Esophagus squamous epithelium (tissue), 5 donors: ENCODE measurements at places on chromosomes 2 and 18. TPM values are rescaled to one million over a fixed set of nuclear protein-coding genes. Genes with fewer than 3 reads are reported as not detected.

DNA sequence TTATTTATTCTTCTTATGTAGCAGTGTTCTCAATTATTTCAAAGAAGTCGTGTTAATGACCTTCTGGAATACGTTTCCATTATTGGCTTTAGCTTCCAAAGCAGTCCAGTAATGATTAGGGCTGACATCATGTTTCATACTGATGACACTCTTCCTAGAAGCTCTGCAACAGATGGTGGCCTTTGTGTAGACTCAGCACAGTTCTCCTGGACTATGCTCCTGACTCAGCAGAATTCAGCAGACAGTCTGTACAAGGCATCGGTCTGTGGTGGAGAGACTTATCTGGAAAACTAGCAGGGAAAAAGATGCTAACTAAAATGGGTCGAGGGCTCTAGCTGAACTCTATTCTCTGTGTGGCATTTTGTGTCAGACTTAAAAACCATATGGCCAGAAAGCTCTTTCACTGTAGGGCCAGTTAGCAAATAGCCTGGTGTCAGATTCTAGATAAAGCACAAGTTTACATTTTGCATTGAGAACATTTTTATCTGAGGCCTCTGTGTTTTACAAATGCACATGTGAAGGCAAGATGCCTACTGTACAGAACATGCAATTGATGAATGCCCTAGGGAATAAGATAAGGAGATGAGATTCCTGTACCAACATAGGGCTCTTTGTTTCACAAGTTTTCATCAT, 35.1 kb downstream of the GULP1 start:
- no peak for DNase-seq

- DNase-seq = no peak
Observed at GRCh38 chr2:109129921-109130722, 1.1 kb downstream of the SH3RF3 start.

DNA sequence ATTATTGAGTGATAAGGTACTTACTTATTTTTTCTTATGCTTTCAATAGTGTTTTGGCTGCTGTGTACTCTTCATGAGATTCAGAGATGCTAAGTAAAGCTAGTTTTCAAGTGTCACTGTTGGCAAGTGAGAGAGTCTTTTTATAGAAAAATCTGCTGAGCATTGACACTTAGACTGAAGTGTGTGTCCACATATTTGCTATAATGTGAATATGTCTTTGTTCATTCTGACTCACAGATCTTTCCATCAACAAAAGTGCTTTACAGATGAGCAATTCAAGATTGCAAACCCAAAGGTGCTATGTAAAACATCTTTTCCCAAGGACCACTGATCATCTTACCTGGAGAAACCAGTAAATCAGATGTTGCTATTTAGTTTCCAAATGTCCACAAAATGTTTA, 410.6 kb upstream of the FIGN start:
- DNase-seq = no peak

- DNase-seq = no peak
Observed at GRCh38 chr2:37982147-37982582, 57.1 kb downstream of the RMDN2 start.

DNA sequence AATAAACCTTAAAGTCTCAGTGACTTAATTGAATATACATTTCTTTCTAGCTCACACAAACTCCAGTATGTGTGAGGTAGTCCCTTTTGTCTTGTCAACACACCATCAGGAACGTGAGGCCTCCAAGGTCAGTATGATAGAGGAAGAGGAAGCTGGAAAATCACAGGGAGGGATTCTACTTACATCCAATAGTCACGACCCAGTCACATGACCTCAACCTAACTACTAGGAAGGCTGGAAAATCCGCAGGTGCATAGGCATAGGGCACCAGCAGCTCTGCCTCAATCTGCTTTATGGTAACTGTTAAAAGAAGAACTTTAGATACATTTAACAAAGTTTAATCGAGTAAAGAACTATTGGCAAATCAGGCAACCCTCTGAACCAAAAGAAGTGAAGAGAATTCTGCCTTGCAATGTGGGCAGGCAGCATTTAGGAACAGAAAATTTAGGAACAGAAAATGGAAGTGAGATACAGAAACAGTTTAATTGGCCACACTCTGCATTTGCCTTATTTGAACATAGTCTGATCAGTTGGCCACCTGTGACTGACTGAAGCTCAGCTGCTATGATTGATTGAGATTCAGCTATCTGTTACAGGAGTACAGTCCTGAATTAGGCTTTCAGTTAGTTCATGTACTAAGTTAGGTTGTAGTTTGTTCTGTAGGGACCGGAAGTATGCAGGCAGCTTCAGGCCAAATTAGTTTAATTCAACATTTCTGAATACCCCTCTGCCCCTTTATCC, 165.0 kb upstream of the PARD3B start:
- DNase-seq = no peak

DNA sequence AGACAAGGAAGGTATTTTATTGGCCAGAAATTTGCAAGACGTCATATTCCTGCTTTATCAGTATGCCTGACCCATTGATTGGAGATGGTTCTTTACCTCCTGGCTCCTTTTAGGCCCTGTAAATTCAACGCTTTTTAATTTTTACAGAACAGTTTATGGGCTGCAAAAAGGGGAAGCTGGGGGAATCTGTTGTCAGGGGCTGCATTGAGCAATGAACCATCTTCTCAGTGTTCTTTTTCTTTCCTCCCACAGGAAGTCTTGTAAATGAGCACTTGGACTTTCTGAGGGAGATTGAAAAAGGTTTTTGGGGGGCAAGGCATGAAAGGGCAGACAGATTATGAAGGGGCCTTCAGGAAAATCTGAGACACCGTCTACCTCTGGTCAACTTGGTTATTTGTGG, 503.6 kb upstream of the TNP1 start:
- no peak for DNase-seq

DNA sequence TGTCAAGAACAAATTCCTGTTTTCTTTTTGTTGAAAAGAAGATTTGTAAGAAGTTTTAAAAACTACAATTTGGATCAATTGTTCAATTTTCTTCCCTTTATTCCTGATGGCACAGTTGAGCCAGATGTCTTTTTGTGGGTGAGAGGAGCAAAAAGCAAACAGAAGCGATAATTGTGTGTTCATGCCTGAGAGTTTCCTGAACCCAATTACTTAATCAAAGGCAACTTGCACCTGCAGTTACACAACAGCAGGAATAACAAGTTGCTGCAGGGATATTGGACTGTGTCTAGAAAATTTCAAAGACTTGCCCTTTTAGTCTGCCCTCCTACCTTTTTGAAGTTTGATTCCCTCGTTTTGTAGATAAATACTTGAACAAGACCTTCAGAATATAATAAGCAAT, 383.6 kb downstream of the DSEL start:
- no peak for DNase-seq

DNA sequence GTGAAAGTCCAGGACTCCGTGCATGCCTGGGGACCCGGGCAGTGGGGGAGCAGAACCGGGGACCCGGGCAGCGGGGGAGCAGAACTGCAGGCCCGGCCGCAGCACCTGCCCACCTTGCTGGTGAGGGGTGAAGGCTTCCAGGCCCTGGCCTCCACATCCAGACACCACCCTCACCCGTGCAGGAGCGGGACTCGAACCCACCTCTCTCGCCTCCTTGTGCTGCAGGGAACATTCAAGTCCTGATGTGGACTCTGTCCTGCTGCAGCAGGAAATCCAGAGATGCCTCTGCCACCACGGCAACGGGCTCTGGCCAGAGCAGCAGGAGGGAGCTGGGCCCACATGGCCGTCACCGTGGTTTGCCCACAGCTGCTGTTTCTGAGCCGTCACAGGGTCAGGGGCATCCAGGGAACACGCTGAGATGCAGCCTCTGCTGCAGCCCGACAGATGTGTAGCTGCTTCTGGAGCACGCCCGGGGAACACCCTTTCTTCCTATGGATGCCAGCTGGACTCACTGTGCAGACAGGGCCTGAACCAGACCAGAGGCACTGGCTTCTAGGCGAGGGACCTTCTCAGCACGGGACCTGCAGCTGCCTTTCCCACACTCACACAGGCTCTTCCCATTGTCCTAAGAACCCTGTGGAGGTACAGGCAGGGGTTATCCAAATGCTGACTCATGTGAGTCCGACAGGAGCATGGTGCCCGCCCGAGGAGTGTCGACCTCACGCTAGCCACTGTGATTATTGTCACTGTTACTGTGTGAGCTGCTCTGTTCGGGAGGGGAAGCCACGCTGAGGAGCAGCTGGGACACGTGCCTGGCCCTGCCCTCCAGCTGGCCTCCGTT, 89.2 kb upstream of the CTDP1 start:
- DNase-seq = no peak

- no peak for DNase-seq
Observed at GRCh38 chr18:4237664-4238041, 217.5 kb downstream of the DLGAP1 start.

DNA sequence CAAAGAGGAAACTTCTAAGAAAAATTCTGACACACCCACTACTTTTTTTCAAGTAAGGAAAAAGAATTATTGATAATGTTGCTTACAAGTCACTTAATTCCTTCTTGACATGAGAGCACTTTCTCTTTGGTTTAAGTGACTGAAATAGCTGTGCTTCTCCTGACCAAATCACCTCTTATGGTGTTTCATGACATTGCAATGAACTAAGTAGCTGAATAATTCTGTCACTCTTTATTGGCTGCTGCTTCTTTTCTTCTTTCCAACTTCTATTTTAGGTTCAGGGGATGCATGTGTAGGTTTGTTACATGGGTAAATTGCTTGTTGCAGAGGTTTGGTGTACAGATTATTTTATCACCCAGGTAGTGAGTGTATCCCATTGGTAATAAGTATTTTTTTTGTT, 447.6 kb upstream of the NETO1 start:
- DNase-seq = no peak

DNA sequence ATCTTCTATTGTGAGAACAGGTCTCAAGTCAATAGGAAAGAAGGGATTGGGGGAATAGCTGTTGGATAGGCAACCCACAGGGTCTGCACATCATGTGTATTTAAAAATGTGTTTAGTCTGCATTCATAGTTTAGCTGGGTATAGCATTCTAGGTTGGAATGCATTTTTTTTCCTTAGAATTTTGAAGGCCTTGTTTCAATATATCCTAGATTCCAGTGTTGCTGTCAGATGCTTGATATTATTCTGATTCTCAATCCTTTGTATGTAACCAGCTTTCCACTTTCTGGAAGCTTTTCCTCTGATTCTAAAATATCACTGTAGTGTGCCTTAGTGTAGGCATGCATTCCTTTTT, 9.0 kb upstream of the ATP8B1 start:
- DNase-seq = no peak

GRCh38 chr2:169702996-169703395, 8.7 kb downstream of the PHOSPHO2 start:
- DNase-seq = no peak

DNA sequence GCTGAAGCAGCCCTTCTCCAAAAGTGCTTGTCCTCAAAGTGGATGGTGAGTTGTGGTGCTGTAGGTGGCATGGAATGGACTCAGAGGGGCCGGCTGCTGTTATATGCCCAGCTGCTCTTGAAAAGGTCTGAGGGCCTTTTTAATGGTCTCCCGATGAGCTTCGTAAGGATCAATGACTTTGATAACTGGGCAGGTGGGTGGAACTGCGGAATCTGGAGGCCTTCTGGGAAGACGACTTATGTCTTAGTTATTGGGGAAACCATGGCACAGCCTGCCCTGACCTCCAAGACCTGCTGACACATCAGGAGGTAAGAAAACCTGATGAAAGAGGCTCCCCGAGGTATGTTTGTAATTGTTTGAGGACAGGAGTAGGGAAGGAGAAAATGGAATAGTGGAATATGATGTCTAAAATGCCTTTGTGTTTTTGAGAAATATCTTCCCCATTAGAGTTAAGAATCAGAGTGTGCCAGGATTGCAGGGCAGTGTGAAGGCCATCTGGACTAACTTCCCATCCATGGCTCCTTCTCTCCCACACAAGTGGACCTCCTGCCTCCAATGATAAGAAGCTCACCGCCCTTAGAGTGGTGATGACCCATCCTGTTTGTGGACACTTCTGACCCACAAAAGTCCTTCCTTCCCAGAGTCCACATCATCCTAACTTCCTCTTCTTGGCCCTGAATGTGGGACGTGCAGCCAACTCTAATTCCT, 236.1 kb downstream of the FHOD3 start:
- DNase-seq = no peak

DNA sequence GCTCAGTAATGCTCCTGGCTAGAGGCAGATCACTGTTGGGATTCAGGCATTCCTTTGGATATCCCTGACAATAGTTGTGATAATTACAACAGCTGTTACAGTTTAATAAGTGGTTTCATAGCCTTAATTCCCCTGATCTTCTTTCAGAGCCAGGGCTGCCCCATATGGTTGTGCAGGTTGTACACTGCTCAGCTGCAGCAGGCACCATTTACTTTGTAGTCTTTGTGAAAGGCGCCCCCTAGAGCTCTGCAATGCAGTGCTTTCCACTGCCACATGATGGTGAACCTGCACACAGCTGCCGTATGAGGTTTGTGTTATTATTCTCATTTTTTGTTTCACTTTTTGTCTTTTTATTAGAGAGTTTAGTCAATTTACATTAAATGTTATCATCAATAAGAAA, 239.1 kb downstream of the KCNS3 start:
- no peak for DNase-seq

- no peak for DNase-seq
Observed at GRCh38 chr18:61606759-61607158, 273.5 kb downstream of the CDH20 start.

DNA sequence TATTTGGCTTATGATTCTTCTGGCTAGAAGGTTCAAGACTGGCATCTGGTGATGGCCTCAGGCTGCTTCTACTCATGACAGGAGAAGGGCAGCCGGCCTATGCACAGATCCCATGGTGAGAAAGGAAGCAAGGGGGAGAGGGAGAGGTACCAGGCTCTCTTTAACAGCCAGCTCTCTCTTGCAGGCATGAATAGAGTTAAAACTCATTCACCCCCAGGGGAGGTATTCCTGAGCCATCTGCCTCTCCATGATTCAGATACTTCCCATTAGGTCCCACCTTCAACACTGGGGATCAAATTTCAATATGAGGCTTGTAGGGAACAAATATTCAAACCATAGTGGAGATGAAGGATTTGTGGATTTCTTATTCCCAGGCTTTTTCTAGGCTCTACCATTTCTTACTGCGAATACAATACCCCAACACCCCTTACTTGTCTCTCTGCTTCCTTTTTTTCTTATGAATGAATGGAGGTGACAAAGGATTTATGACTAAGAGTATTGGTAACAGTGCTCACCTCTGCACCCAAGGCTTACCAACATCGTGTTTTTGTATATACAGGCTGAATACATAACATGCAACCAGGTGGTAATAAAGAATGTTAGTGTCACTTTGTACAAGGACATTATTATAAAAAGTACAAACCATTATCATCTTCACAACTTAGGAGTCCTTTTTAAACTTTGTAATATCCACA, 454.6 kb upstream of the TRIB2 start:
- no peak for DNase-seq

The WBP1 gene
- 22.4 TPM for total RNA-seq

The ST6GAL2 gene
- total RNA-seq = 5.7 TPM

The HSBP1L1 gene
- 26.6 TPM for total RNA-seq

The SLC5A7 gene
- total RNA-seq = 0.19 TPM

The CEP68 gene
- total RNA-seq = 3.9 TPM
